ENCODE measurements at places on chromosomes 12 and 14. TPM values are rescaled to one million over a fixed set of nuclear protein-coding genes. Genes with fewer than 3 reads are reported as not detected.

The SLC39A2 gene
- 0.05 TPM for polyA plus RNA-seq

The RASSF8 gene
- 0.54 TPM for polyA plus RNA-seq

The PIANP gene
- polyA plus RNA-seq: not detected

The CLEC9A gene
- polyA plus RNA-seq: not detected

The CLSTN3 gene
- 94.1 TPM for polyA plus RNA-seq

The PTHLH gene
- 0.31 TPM for polyA plus RNA-seq

The TSPAN11 gene
- polyA plus RNA-seq: 0.01 TPM

DNA sequence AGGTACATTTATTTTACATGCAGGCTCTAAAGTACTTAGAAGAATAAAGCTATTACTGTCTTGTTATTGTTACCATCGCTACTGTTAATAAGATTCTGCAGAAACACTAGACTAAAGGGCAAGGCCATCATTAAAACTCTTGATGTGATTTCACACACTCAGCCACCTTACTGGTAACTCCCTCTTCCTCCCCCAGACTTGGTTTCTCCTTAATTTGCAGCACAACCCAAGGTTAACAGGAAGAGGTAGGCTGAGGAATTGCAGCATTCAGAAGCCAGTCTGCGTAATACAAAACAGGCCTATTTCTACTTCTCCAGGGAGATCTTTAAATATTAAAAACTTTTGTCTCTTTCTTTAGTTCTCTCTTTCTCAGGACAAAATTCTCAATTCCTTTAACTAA, 210.3 kb downstream of the BTG1 start:
- no peak for DNase-seq

DNA sequence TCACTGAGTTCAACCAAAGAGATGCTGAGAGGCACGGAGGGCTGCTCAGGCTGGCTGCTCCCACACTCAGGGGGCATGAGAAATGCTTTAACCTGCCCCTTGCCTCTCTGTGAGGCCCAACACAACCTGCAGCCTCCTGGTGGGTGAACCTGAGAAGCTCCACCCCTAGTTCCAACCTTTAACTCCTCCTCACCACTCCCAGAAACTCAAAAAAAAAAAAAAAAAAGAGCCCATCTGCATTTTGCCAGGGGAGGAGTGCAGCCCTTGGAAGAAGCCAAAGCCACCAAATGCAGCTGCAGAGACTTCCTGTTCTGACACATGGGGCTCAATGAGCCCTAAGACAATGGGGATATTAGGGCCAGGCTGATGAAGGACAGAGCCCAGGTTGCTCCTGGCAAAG, 8.9 kb downstream of the KRT4 start:
- no peak for DNase-seq

GRCh38 chr12:15757553-15758255, 31.5 kb downstream of the EPS8 start:
- DNase-seq: peak; percentile 15

DNA sequence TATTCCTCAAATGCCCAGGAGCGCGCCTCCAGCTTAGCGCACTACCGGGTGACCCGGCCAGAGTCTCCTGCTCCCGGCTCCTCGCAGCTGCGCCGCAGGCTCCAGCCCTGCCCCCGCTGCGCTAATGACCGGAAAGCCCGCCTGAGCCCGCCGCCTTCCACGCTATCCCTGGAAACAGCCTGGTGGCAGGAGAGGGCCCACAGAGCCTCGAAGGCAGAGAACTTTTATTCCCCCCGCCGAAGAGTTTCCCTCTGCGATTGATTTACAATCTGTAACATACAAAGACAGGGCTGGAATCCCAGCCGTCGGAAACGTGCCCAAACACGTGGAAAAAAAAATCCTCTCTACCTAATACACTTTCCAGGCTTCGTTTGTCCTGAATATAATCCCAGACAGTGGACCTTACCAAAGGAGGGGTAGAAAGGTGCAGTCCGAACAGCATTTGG, 1.5 kb downstream of the COL2A1 start:
- DNase-seq: no peak

GRCh38 chr12:92356425-92356824, 210.8 kb upstream of the BTG1 start:
- DNase-seq: no peak

- DNase-seq: no peak
Observed at GRCh38 chr14:44529026-44529425, 21.9 kb upstream of the FSCB start.

DNA sequence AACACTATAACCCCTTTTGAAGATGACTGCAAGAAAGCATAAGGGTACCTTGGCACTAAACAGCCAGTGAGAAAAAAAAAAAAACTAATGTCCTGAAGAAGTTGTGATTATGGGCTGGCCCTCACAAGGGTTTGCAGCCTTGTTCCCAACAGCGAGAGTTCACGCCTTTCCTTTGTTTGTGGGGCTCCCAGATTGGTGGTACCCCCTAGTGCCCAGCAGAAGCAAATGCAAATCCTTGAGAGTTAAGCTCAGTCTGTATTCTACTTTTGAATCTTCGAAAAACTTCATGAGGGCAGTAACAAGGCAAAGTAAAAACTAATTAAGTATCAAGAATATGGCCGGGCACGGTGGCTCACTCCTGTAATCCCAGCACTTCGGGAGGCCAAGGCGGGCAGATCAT, 238.9 kb upstream of the LMO3 start:
- peak; percentile 3 for DNase-seq

GRCh38 chr12:1881301-1881700, 37.2 kb downstream of the CACNA2D4 start:
- no peak for DNase-seq

- DNase-seq: peak; percentile 28
Observed at GRCh38 chr12:5022465-5023061, 21.1 kb upstream of the KCNA5 start.

- no peak for DNase-seq
Observed at GRCh38 chr12:105352052-105352451, 21.6 kb downstream of the C12orf75 start.

DNA sequence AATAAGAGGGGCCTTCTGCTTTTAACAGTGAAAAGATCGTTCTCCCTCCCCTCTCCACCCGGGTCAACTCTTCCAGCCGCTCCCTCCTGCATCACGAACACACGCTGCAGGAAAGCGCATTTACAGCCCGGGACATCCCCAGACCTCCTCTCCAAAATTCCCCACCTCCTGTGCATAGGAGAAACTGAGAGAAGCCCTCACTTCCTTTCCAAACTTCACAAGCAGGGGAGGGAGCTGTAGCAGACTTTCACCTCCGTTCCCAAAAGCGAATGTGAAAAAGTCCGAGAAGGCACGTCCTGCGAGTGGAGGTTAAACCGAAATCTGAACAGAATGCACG, 513 bp downstream of the BCAT1 start:
- no peak for DNase-seq

- no peak for DNase-seq
Observed at GRCh38 chr14:93765155-93765554, 23.1 kb downstream of the PRIMA1 start.
